ENCODE measurements at places on chromosomes 13 and 19. TPM values are rescaled to one million over a fixed set of nuclear protein-coding genes. Genes with fewer than 3 reads are reported as not detected.

- H3K36me3 ChIP-seq: peaks cover 5% of the 10 kb centered on the region
- peaks cover 5% of the 10 kb centered on the region for H3K4me1 ChIP-seq
- H3K27me3 ChIP-seq: no peaks in the 10 kb centered on the region
- peak overlapping the region; percentile 86 for H3K27ac ChIP-seq
- H3K4me3 ChIP-seq: no peak overlapping the region
Observed at GRCh38 chr19:3544742-3545668, 6.0 kb downstream of the TEKTIP1 start.

DNA sequence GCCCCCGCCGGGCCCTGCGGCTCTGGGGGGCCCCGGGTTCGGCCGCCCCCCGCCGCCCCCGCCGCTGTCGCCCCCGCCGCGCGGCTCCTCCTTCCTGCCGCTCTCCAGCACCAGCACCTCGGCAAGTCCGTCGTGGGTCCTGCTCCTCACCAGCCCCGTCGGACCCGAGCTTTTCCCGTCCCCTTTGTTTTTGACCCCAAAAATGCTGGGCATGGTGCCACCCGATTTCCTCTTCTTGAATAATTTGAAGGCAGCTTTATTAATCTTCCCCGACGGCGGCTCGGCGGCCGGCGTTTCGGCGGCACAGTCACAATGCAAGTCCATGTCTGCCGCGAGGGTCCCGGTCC is 945 bp downstream of the AMER2 start:
- no peaks in the 10 kb centered on the region for H3K36me3 ChIP-seq
- no peak overlapping the region for H3K27ac ChIP-seq
- peaks cover 75% of the 10 kb centered on the region for H3K27me3 ChIP-seq
- peak overlapping the region; percentile 50 for H3K4me3 ChIP-seq
- DNase-seq: no peak
- H3K4me1 ChIP-seq: peaks cover 10% of the 10 kb centered on the region

GRCh38 chr19:28907534-28907933 is 305.4 kb downstream of the UQCRFS1 start:
- DNase-seq: no peak
- H3K36me3 ChIP-seq: no peaks in the 10 kb centered on the region
- no peak overlapping the region for H3K27ac ChIP-seq
- no peak overlapping the region for H3K4me3 ChIP-seq
- no peaks in the 10 kb centered on the region for H3K27me3 ChIP-seq
- H3K4me1 ChIP-seq: no peaks in the 10 kb centered on the region

- H3K27me3 ChIP-seq: no peaks in the 10 kb centered on the region
- no peak for DNase-seq
- no peak overlapping the region for H3K4me3 ChIP-seq
- no peak overlapping the region for H3K27ac ChIP-seq
- H3K4me1 ChIP-seq: no peaks in the 10 kb centered on the region
Observed at GRCh38 chr13:86142080-86142479, 342.9 kb upstream of the SLITRK6 start.

Gene TMC4
- total RNA-seq: 1.7 TPM

DNA sequence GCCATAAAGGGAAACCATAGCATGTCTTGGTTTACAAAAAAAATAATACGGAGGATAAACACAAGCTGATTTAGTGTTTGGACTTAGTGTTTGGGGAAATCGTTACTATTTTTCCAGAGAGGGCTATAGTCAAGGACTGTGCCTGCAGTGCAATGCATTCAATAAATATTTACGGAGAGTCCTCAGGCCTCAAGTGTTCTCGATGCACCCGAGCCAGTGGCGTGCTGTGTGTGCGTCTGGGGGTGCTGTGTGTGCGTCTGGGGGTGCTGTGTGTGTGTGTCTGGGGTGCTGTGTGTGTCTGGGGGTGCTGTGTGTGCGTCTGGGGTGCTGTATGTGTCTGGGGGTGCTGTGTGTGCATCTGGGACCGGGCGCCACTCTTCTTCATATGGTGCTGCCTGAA is 71.7 kb upstream of the GTF3A start:
- no peak overlapping the region for H3K27ac ChIP-seq
- DNase-seq: no peak
- no peak overlapping the region for H3K4me3 ChIP-seq
- H3K27me3 ChIP-seq: peaks cover 1% of the 10 kb centered on the region

GRCh38 chr13:19864024-19864745 is 736 bp upstream of the ZMYM5 start:
- H3K4me1 ChIP-seq: peaks cover 23% of the 10 kb centered on the region
- peaks cover 14% of the 10 kb centered on the region for H3K36me3 ChIP-seq
- DNase-seq: peak; percentile 84
- H3K27me3 ChIP-seq: no peaks in the 10 kb centered on the region
- peak overlapping the region; percentile 90 for H3K27ac ChIP-seq

DNA sequence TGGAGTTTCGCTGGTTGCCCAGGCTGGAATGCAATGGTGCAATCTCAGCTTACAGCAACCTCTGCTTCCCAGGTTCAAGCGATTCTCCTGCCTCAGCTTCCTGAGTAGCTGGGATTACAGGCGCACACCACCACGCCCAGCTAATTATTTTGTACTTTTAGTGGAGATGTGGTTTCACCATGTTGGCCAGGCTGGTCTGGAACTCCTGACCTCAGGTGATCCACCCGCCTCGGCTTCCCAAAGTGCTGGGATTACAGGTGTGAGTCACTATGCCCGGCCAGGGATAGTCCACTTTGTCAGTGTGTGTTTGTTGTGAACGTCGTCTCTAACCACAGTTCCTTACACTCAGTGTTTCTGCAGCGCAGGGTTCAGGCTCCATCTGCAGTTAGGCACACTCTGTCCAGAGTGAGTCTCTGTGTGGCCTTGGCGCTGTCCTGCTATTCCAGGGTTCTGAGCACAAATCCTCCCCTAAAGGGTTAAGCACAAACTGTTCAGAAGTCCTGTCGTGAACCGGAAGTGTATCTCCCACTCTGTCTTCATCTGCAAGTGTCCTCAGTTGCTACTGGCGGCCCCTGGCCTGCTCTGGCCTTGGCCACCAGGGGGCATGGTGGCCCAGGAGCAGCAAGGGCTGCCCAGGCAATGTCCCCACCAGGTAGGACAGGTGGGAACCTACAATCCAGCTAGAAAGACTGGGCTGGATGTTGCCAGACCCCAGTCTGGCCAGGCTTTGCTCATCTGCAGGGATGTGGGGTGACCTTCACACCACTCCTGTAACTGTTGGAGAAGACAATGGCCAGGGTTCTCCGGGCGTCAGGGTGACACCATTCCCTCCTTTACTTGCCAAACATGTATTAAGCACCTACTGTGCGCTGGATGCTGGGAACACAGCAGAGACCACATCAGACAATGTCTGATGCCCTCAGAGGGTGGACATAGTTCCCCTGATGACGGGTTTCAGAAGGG is 38.8 kb upstream of the GATAD2A start:
- peaks cover 13% of the 10 kb centered on the region for H3K4me1 ChIP-seq
- no peaks in the 10 kb centered on the region for H3K36me3 ChIP-seq
- DNase-seq: peak; percentile 85
- H3K27ac ChIP-seq: peak overlapping the region; percentile 84
- peak overlapping the region; percentile 49 for H3K4me3 ChIP-seq

Gene DAPK3
- 44.8 TPM for total RNA-seq

- no peaks in the 10 kb centered on the region for H3K4me1 ChIP-seq
- H3K4me3 ChIP-seq: no peak overlapping the region
- no peaks in the 10 kb centered on the region for H3K36me3 ChIP-seq
- peaks cover 5% of the 10 kb centered on the region for H3K27me3 ChIP-seq
- no peak for DNase-seq
Observed at GRCh38 chr13:91241221-91241933, 106.1 kb upstream of the MIR17HG start.

- no peak overlapping the region for H3K27ac ChIP-seq
- no peaks in the 10 kb centered on the region for H3K4me1 ChIP-seq
- no peak for DNase-seq
- no peaks in the 10 kb centered on the region for H3K27me3 ChIP-seq
- H3K36me3 ChIP-seq: peaks cover 13% of the 10 kb centered on the region
Observed at GRCh38 chr19:11016631-11017030, 55.8 kb downstream of the SMARCA4 start.

Gene KEAP1
- 82.2 TPM for total RNA-seq

GRCh38 chr19:56969759-56970178 is 129.2 kb upstream of the PEG3 start:
- no peak overlapping the region for H3K27ac ChIP-seq
- H3K4me1 ChIP-seq: no peaks in the 10 kb centered on the region
- H3K27me3 ChIP-seq: no peaks in the 10 kb centered on the region
- no peaks in the 10 kb centered on the region for H3K36me3 ChIP-seq
- DNase-seq: no peak
- no peak overlapping the region for H3K4me3 ChIP-seq

Gene NLRP9
- not detected for total RNA-seq

GRCh38 chr13:52141299-52141698 is 12.4 kb upstream of the NEK5 start:
- H3K27ac ChIP-seq: no peak overlapping the region
- H3K36me3 ChIP-seq: no peaks in the 10 kb centered on the region
- no peak for DNase-seq
- H3K27me3 ChIP-seq: peaks cover 3% of the 10 kb centered on the region
- H3K4me1 ChIP-seq: no peaks in the 10 kb centered on the region

GRCh38 chr13:95099541-95099940 is 201.7 kb downstream of the ABCC4 start:
- DNase-seq: no peak
- no peak overlapping the region for H3K4me3 ChIP-seq
- no peaks in the 10 kb centered on the region for H3K4me1 ChIP-seq
- H3K27ac ChIP-seq: no peak overlapping the region

GRCh38 chr13:27482983-27483382 is 32.6 kb upstream of the MTIF3 start:
- H3K27me3 ChIP-seq: peaks cover 8% of the 10 kb centered on the region
- no peak for DNase-seq
- no peak overlapping the region for H3K27ac ChIP-seq

DNA sequence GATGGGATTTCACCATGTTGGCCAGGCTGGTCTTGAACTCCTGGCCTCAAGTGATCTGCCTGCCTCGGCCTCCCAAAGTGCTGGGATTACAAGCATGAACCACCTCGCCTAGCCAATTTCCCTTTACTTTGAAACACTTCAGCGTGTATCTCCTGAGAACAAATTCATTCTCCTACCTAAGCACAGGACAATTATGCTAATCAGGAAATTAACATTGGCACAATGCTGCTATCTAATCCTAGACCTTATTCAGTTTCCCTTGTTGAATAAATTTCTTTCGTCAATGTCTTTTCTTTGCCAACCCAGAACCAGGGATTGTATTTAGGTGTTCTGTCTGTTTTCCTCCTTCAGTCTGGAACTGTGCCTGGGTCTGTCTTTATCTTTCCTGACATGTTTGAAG is 67.8 kb downstream of the MAP4K1 start:
- peaks cover 15% of the 10 kb centered on the region for H3K4me1 ChIP-seq
- peaks cover 14% of the 10 kb centered on the region for H3K27me3 ChIP-seq
- no peak overlapping the region for H3K27ac ChIP-seq
- no peak for DNase-seq
- no peaks in the 10 kb centered on the region for H3K36me3 ChIP-seq
- H3K4me3 ChIP-seq: no peak overlapping the region

DNA sequence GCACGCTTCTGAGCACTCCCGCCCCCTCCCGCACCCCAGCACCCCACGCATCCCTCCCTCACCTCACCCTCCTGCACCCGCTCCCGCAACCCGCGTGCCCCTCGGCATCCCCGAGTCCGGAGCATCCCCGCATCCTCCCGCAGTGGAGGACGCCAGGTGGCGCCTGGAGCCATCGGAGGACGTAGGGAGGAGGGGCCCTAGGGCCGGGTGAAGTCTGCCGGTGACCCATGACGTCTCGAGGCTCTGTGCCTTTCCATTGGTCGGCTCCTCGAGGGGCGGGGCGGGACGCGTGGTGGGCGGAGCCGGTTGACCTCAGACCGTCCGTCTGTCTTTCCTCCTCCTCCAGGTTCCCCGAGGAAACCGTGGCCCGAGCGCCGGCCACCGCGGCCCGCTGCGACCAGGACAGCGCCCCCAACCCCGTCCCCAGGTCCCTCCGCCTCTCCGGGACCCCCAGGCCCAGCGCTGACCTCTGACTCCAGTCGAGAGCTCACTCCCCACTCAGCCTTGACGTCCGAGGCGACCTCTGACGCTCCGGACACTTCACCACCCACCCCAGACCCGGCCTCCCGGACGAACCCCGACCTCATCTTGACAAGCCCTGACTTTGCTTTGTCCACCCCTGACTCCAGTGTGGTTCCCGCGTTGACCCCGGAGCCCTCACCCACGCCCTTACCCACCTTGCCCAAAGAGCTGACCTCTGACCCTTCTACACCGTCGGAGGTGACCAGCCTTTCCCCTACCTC is 19.9 kb downstream of the SBK2 start:
- peak; percentile 92 for DNase-seq
- peak overlapping the region; percentile 82 for H3K4me3 ChIP-seq
- peaks cover 9% of the 10 kb centered on the region for H3K27me3 ChIP-seq
- no peaks in the 10 kb centered on the region for H3K36me3 ChIP-seq
- H3K4me1 ChIP-seq: peaks cover 3% of the 10 kb centered on the region

DNA sequence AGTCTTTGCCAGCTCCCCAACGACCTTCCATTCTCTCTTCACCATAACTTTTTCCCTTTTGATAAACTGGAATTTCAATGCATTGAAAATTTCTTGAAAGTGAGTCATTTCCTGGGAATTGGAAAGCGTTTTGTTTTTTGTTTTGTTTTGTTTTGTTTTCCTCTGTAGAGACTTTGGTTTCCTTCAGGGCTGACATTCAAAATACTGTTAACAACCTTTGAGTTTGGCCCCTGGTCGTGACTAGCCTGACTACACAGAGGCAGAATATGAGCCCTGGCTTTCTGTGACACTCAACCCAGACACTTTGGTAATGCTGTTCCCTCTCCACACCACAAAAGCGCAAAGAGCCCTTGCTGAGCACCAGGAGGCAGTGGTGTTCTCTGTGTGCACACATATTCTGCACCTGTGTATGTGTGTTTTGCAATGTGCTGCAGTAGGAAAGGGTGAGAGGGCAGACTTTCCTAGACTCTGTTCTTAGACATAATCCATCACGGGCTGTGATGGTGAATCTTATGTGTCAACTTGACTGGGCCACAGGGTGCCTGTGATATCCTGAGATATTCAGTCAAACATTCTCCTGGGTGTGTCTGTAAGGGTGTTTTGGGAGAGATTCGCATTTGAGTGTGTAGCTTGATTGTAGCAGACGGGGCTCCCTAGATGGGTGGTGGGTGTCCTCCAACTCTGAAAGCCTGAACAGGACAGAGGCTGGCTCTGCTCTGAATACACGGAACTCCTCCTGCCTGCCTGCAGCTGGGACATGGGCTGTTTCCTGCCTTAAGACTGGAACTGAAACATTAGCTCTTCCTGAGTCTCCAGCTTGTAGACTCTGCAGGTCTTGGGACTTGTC is 29.5 kb upstream of the ANKRD10 start:
- no peak for DNase-seq
- no peaks in the 10 kb centered on the region for H3K36me3 ChIP-seq
- H3K27ac ChIP-seq: no peak overlapping the region
- H3K4me3 ChIP-seq: no peak overlapping the region
- no peaks in the 10 kb centered on the region for H3K27me3 ChIP-seq

GRCh38 chr19:29022599-29022998 is 190.4 kb downstream of the UQCRFS1 start:
- no peaks in the 10 kb centered on the region for H3K27me3 ChIP-seq
- no peaks in the 10 kb centered on the region for H3K36me3 ChIP-seq
- no peaks in the 10 kb centered on the region for H3K4me1 ChIP-seq

DNA sequence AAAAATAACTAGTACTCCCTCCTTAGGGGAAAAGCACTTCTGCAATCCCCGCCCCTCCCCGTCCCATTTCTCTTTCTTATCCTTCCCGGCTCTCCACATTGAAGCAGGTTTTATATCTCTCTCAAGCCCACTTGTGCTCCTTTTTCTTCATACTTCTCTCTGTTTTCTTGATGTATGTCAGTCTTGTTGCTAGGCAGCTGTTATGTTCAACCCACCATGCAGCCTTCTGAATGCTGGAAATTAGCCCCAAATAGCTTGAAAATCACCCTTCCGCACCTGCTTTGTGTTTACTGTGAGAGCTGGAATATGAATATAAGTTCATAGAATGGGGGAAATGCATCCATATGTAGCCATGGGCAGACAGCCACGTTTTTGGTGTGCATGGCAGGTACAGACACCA is 461.4 kb downstream of the MYO16 start:
- no peak overlapping the region for H3K27ac ChIP-seq
- H3K4me1 ChIP-seq: no peaks in the 10 kb centered on the region
- H3K4me3 ChIP-seq: no peak overlapping the region
- no peak for DNase-seq

Gene FAM83E
- total RNA-seq: 2.7 TPM
